Right lung (tissue), 10 donors: ENCODE measurements at places on chromosomes 16 and 17. TPM values are rescaled to one million over a fixed set of nuclear protein-coding genes. Genes with fewer than 3 reads are reported as not detected.
A peak's percentile ranks its signal among the peaks of the same experiment; 100 is the strongest.

Gene BICDL2
- polyA plus RNA-seq = 2.6 TPM

Gene EPOP
- 1.7 TPM for polyA plus RNA-seq

Gene CDH1
- 196 TPM for polyA plus RNA-seq

Gene DHRS7C
- 4.4 TPM for polyA plus RNA-seq

Gene NPIPB2
- polyA plus RNA-seq = 8.3 TPM

Gene PMP22
- 139 TPM for polyA plus RNA-seq

Gene MT1F
- 5.7 TPM for polyA plus RNA-seq

Gene TBX2
- 258 TPM for polyA plus RNA-seq

Gene MRPS34
- 63.0 TPM for polyA plus RNA-seq

Gene TAF15
- 247 TPM for polyA plus RNA-seq

Gene RGS9
- 14.3 TPM for polyA plus RNA-seq

- DNase-seq = no peak
Observed at GRCh38 chr16:56505181-56505580, 14.6 kb downstream of the BBS2 start.

GRCh38 chr17:62692721-62693431, 65.4 kb downstream of the MRC2 start:
- DNase-seq = no peak

DNA sequence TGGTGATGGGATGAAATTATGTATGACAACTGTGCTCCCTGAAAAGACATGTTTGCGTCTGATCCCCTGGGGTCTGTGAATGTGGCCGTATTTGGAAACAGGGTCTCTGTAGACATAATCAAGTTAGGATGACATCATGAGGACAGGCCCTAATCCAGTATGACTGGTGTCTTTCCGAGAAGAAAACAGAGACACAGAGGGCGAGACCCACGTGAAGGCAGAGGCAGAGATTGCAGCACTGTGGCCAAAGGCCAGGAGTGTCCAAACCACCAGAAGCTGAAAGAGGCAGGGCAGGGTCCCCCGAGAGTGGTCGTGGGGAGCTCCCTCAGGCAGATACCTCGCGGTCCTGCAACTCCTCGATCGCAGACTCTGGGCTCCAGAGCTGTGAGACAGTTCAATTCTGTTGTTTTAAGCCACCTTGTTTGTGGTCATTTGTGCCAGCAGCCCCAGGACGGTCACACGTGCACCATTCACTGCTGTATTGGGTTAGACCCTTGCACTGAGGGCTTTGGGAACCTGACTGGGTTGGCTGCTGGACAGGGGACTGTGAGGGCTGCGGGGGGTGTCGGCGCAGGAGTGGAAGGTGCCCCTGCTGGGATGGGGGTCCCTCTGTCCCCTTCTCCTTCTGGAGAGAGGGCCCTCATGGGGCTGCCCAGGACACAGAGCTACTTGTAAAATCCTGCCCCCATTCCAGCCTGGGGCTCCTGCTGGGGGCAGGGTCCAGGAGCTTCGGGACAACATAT, 27.7 kb downstream of the METRNL start:
- DNase-seq = no peak

- no peak for DNase-seq
Observed at GRCh38 chr16:84926462-84926861, 84.9 kb downstream of the ZDHHC7 start.

DNA sequence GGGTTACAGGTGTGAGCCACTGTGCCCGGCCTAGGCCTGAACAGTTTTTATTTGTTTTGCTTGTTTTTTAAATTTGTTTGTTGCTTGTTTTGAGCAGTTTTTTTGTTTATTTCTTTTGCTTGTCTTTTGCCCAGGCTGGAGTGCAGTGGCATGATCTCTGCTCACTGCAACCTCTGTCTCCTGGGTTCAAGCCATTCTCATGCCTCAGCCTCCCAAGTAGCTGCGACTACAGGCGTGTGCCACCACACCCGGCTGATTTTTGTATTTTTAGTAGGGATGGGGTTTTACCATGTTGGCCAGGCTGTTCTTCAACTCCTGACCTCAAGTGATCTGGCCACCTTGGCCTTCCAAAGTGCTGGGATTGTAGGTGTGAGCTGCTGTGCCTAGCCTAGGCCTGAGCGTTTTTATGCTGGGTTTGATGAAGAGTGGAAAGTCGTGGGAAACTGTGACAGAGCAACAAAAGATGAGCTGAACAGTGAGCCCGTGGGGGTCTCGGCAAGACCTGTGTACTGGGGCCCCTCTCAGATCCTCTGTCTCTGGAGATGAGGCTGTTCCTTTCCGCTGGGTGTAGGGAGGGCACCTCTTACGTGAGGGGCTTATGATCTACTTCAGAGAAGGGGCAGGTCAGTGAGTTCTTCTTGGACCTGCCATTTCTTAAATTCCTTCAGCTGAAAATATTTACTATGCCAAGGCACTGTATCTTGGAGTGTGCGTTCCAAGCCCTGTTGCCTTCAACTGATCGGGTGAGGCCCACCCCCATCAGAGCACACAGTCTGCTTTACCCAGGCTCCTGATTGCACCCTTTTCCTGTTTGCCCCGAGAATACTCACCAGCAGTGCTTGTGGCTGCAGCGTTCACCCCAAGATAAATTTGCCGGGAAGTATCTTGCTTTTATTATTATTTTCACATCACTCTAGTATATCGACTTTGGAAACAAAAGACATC, 322.1 kb downstream of the SEC14L1 start:
- DNase-seq = no peak

GRCh38 chr16:10667239-10667638, 27.5 kb downstream of the TEKT5 start:
- DNase-seq = no peak

GRCh38 chr16:9703731-9704130, 478.5 kb downstream of the GRIN2A start:
- no peak for DNase-seq

- DNase-seq = no peak
Observed at GRCh38 chr17:20256144-20256543, 211.2 kb downstream of the LGALS9B start.

DNA sequence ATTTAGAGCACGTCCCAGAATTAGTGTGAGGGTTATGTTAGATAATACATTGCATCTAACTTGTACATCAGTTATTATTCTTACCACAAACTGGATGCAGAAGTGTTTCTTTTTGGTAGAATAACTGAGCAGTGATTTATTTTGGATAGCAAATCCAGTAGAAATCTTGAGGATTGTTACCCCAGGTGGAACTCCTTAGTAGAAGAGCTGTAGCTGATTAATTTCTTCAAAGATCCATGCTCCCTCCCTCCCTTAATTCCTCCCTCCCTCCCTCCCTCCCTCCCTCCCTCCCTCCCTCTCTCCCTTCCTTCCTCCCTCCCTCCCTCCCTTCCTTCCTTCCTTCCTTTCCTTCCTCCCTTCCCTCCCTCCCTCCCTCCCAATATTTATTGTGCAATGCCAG, 337.7 kb downstream of the CA10 start:
- no peak for DNase-seq

GRCh38 chr17:38464723-38465390, 36.6 kb downstream of the ARHGAP23 start:
- peak; percentile 85 for DNase-seq

- DNase-seq = no peak
Observed at GRCh38 chr17:6231465-6231864, 161.3 kb downstream of the WSCD1 start.

GRCh38 chr17:59327981-59328290, 3.5 kb upstream of the YPEL2 start:
- DNase-seq = no peak

DNA sequence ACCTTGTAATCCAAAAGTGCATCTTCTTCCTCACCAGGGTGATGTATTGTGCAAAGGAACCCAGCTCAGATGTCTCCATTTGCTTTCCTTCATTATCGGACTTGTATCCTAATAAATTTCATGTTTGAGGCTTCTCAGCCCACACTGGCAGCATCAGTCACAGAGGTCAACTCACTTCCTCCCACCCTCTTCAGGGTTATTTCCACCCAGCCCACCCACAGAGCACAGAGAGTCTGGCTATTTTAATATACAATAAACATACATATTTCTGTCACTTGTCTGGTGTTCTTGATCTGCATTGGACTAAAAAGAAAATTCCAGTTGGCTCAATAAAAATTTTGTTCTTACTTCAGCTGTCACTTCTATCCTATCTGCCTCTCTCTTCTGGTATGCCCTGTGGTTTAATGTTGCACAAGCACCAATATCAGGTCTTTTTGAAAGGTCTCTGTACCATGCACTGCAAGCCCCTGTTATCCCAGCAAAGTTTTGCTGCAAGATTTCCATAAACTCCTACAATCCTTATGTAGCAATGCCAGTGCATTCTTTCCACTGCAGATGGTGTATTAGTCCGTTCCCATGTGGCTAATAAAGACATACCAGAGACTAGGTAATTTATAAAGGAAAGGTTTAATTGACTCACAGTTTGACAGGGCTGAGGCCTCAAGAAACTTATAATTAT, 201.8 kb downstream of the CDH11 start:
- no peak for DNase-seq

- DNase-seq = no peak
Observed at GRCh38 chr17:41734139-41734948, at the start of gene HAP1. Gene HAP1 (minus strand): TSS chr17:41734643. CDS start chr17:41734634, 9 bp downstream.

DNA sequence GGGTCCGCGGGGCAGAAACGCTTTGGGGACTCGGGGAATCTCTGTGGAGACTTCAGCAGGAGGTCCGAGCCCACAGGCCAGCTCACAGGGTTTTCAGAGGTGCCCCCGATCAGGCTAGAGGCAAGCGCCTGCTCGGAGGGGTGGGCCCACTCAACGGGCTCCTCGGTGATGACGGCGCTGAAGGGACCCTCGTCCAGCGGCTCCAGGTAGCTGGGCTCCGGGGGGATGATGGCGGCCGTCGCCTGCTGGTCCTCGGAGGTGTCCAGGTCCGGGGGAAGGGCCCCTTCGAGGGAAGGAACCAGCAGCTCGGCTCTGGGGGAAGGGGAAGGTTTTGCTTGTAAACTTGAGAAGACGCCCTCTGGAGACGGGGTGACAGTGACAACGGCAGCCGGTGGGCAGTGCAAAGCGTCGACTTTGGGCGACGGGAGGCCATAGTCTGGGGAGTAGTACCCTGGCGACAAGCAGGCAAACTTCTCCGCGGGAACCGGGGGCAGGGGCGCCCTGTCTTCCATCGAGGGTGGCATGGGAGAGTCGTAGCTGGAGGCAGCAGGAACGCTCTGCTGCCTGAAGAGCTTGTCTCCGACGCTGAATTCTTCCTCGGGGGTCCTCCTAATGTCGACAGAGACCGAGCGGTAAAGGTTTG, 63.2 kb downstream of the ZNF778 start:
- DNase-seq = no peak

GRCh38 chr17:37769050-37769449, 24.2 kb upstream of the HNF1B start:
- DNase-seq = no peak

GRCh38 chr17:34781071-34781470, 180.2 kb downstream of the CCT6B start:
- DNase-seq = no peak

GRCh38 chr16:19844945-19845641, 39.6 kb downstream of the GPRC5B start:
- no peak for DNase-seq

DNA sequence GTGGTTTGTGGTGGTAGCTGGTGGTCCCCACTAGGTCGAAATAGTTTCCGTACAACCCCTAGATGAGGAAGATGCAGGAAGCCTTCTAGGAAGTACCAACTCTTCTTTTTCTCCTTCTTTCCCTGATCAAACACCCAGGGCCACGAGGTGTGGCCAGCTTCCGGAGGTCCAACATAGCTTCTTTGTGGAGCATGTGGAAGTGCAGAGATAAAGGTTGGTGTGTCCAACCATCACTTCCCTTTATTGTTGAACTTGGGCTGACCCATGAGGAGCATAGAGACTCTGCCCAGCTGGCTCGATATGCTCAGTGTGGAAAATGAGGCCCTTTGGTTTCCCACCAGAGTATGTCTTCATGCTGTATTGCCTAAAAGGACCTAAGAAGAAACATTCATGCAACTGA, 6.3 kb upstream of the RGS9 start:
- DNase-seq = no peak

- DNase-seq = no peak
Observed at GRCh38 chr17:28528327-28529012, 22.3 kb downstream of the FOXN1 start.

GRCh38 chr17:35750526-35751395, 2.3 kb downstream of the GAS2L2 start:
- DNase-seq = no peak

GRCh38 chr17:3818786-3819185, 17.8 kb upstream of the ITGAE start:
- DNase-seq = no peak

DNA sequence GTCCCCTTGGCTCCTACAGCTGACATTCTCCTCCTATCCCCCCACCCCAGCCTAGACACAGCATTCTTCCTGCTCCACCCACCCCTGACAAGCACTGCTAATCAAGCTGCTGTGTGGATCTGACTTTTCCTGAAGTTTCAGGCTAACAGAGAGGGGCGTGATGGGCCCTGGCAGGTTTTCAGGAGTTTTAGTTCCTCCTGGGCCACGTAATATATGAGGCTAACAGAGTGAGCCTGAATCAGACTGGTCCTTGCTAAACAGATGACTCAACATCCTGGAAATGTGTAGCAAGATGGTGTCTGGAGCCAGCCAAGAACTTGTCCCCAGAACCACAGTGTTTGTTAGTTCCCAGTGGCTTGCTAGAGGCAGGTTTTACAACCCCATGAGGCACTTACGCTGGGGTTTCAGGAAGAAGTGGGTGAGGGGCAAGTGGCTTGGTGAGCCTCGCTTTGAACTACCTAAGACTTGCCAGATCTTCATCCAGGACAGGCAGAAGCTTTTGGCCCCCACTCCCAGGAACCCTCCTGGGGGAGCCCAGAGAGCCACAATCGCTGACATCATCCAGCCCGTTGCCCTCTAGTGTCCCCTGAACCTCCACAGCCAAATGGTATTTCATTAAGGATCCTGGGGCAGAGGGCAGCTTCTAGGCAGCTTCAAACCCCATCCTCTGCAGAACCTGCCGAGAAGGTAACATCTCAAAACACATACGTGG, 15.9 kb downstream of the TMEM92 start:
- DNase-seq = peak; percentile 53

GRCh38 chr16:11179574-11179973, 76.4 kb downstream of the SOCS1 start:
- DNase-seq = no peak

GRCh38 chr16:6190776-6191175, 1093.2 kb upstream of the EEF2KMT start:
- DNase-seq = no peak

DNA sequence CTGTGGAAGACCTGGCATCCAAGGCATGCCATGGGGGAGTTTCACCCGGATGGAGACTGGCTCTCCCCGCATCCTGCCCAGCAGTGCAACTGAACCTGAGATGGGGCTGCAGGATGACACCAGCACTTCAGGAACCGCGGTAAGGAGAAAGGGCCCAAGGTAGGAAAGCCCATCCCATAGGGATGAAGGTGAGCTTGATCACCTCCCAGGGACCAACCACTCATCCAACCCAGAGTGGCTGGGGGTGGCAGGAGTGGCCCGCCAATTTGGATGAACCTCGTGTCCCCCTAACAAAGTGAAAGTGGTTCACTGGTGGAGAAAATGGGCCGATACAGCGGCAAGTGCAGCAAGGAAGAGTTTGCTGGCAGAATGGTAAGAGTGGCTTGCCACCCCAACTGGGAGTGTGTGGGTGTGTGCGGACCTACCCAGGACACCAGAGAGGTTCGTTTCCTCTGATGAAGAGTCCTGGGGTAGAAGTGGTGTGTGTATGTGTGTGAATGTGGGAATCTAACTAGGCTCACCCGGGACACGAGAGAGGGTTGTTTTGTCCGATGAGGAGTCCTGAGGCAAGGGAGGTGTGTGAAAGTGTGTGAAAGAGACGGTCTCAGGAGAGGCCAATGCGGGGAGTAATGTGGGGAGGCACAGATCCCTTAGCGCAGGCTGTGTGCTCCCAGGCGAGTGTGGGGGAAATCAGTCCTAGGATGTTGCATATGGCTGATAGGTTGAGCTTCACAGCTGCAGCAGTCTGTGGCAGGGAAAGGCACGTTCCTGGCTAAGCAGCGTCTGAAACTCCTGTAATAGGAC, 22.6 kb downstream of the ACSM1 start:
- no peak for DNase-seq
